ENCODE measurements at places on chromosomes 11 and 22.

- DNase-seq: no peak
Observed at GRCh38 chr11:111419181-111419580, 40.1 kb upstream of the POU2AF1 start.

DNA sequence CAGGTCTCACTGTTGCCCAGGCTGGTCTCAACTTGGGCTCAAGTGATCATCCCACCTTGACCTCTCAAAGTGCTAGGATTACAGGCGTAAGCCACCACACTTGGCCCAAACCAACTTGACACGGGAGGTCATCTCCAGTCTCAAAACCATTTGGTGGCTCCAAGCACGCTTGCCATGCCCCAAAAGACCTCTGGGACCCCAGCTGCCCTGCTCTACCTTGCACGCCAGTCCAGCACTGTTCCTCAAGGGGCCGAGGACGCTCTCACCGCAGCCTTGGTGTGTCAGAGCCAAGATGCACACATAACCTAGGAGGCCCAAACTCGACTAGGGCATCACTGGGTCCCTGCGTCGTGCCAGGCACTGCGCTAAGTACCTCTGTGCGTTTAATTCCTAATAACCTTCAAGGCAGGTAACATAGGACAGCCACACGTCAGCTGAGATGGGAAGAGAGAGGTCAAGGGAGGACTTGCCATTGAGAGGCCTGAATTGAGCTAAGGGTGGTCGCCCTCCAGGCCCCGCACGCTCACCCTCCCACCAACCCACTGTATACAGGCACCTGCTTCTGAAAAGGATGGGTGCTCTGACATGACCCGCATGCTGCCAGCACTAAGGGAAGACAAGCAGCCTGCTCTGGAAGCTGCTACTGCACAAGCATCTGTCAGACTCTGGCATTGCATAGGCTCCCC lies 4.6 kb upstream of the GAS2L1 start:
- DNase-seq: no peak

- no peak for DNase-seq
Observed at GRCh38 chr11:95132956-95133355, 43.3 kb downstream of the ENDOD1 start.

DNA sequence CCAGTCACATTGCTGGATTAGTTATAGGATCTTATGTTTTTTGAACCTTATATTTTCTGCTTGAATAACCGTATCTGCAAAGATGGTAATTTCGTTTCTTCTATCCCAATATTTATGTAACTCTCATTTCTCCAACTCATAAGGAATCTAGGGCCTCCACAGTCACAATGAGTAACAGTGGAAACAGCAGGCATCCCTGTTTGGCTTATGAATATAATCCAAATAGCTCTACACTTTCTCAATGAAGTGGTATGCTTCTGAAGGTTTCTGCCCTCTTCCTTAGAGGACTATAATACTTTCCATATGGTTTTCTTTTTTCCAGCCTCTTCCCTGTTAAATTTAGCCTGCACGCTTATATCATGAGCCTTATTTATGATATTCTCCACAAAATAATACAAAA lies 16.5 kb downstream of the ATP6V1E1 start:
- DNase-seq: no peak

- no peak for DNase-seq
Observed at GRCh38 chr11:60899046-60899936, 7.1 kb downstream of the PRPF19 start.

GRCh38 chr22:20209761-20210250 lies 58.3 kb downstream of the RTN4R start:
- DNase-seq: no peak

DNA sequence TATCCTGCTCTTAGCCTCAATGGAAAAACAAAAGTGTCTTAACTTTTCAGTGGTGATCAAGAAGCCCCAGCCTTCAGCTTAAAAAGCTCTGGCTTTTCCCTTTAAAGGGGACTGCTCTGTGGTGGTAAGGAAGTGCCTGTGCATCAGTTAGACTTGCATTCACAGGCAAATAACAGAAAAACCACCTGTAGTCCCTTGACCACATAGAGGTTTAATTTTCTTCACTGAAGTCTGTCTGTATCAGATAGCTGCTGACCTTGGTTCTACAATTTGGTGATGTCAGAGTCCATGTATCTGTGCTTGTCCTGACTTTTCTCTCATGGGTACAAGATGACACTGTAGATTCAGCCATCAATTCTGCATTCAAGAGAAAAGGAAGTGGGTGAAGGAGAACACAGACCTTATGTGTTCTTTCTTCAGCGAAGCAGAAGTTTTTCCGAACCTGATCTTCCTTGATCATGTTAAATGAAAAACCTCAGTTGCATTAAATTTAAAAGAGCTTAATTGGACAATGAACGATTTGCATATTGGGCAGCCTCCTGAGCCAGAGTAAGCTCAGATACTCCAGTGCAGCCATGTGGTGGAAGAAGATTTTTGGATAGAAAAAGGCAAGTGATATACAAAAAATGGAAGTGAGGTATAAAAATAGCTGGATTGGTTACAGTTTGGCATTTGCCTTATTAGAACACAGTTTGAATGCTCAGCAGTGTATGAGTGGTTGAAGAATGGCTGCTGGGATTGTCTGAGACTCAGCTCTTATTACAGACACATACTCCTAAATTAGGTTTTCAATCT lies 43.2 kb upstream of the RDX start:
- no peak for DNase-seq

GRCh38 chr22:36971341-36972125 lies 47.7 kb downstream of the TST start:
- DNase-seq: no peak

DNA sequence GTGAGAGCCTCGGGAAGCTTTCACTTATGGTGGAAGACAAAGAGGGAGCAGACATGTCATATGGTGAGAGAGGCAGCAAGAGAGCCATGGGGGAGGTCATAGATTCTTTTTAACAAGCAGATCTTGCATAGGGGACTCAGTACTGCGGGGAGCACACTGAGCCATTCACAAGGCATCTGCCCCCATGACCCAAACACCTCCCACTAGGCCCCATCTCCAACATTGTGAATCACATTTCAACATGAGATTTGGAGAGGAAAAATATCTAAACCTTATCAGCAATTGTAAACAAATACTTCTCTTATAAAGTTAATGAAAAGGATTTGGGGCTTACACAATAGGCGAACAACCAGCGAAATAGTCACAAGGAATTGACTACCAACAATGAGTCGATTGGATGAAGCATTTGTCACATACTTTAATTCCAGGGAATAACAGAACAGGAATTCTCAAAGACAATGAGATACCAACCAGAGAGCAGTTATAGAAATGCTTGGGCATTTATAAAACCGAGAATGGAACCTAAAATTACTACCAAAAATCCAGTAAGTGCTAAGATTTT lies 7.3 kb downstream of the DDI1 start:
- no peak for DNase-seq

- peak; percentile 54 for DNase-seq
Observed at GRCh38 chr11:2975594-2975993, 16.5 kb downstream of the NAP1L4 start.

DNA sequence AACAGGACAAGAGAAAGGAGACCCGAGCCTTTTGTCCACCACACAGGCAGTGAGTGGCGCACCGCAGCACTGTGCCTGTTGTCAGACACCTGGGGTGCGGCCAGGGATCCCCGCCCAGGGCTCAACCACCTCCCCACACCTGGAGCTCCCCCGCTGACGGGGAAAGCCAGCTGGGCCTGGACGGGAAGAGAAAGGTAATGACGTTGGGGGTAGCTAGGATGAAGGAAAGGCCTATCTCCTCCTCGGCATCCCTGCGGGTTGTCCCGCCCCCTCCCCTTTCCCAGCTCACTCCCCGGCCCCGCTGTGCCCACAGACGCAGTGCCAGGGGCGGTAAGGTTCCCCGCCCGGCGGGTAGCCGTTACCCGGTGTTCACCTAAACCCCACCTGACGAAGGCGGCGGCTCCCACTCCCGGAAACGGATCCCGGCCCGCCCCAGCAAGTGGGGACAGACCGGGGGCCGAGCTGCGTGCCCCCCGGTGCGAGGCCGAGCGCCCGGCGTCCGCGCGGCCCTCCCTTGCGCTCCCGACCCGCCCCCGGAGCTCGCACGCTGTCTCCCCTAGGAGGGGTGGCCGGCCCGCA lies 495 bp downstream of the HYOU1 start:
- DNase-seq: peak; percentile 21

GRCh38 chr11:63762654-63763495 lies 5.7 kb downstream of the ZFTA start:
- DNase-seq: no peak

DNA sequence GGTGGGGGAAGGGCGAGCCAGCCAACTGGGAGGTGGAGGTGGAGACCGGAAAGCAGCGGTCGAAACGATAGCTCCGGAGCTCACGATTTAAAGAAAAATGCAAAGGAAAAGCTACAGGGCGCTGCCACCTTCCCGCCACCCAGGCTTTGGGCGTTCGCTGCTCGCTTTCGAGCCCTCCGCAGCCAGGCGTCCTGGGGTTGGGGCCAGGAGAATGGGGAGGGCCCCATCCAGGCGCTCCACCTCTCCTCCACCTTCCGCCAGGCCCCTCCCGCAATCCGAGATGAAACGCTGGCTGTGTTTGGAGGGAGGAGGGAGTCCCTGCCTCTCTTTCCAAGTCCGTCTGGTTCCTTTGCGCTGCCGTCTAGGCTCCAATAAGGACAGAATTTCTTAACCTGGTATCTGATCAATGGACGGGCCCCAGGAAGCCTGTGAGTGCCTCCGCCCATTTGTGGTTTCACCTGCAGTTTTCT lies 483 bp upstream of the ABTB2 start:
- no peak for DNase-seq

DNA sequence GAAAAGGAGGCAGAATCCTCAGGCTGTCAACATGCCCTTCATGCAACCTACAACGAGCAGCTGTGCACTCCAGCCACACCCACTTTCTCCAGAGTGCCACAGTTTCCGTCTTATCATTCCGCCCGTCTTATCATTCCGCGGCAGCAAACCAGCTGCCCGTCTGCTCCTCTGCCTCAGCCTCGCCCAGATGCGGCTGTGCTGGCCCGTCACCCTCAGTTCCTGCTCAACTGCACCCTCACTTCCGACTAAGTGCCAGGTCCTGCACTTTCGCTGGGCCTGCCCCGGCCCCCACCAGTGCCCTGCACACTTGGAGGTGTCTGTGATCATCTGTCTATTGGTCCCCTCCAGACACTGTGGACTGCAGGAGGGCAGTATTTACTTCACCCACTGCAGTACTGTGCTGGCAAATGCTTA lies 43.7 kb downstream of the MICAL3 start:
- peak; percentile 17 for DNase-seq

DNA sequence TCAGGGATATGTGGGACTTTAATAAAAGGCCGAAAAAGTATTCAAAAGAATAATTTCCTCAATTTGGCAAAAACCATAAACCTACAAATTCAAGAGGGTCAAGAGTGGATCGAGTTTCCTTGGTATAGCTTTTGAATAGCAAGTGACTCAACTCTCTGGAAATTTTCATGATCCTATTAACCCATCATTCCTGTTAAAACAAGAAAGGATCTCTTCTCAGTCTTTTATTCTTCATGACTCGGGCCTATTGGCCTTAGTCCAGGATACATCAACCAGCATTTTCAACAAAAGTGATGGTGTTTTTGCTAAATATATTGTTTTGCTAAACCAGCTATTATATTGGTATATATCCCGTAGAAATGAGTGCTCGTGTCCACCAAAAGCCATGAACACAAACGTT lies 110.3 kb downstream of the ATXN10 start:
- DNase-seq: no peak

GRCh38 chr11:45106440-45106839 lies 40.0 kb upstream of the PRDM11 start:
- no peak for DNase-seq
